ENCODE measurements at places on chromosomes 12 and 14.

DNA sequence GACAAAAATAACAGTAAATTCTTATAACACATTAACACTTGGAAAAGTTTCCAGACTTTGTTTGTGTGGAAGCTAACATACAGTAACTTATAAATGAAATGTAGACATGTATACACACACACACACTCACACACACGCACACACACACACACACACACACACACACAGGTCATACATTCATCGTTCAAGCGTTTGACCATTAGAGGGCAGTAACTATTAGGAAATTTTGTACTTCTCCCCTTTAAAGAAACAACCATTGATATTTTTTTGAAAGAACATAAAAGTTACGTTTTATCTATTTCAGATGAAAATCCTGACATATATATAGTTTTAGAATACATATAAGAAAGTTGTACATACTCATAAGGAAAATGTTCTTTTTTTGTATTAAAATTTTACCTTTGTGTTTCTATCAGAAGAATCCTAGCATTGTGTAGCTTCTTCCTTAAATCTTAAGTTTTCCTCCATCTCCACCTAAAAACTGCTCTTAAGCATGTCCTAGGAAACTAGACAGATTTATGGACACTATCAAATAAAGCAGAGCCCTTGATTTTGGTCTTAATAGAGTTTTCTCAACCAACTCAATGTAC is 29.0 kb downstream of the PTPRQ start:
- peak; percentile 78 for DNase-seq

- peak; percentile 38 for DNase-seq
These were observed 1036.2 kb upstream of the FLRT2 start for GRCh38 chr14:84493779-84494178.

DNA sequence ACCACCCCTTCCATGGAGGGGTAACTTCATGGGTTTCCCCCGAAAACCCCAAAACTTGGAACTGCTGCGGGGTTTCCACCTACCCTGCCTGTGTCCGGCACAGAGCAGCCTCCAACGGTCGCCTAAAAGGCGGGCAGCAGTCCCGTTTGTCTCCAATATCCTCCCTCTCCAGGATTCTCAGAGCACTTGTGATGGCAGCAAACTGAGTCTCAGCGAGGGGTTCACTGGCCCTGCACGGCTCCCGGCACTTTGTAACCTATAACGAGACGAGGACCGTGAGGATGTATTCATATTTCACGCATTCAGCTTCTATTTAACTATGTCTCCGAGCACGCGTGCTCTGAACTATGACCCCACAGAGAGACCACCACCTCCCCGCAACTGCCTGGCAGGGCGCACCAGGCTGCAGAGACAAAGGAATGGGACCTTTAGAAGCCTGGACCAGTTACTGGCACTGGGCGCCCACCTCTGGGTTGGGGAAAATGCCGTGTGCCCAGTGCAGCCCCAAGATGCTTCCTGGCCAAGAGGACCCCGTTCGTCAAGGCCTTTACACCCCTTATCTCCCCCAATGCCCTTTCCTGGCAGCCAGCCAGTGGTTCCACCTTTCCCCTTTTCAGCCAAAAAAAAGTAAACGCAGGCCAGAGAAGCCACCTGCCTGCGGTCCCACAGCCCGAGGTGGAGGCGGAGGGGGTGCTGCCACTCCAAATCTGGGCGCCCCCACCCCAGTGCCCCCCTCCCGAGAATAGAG is 173.1 kb upstream of the RTL1 start:
- no peak for DNase-seq

GRCh38 chr14:85221832-85222231 is 308.1 kb upstream of the FLRT2 start:
- no peak for DNase-seq

- DNase-seq, result no peak
These were observed 9.3 kb upstream of the DLK1 start for GRCh38 chr14:100717386-100717785.

- DNase-seq, result no peak
These were observed 12.0 kb downstream of the DEPDC4 start for GRCh38 chr12:100254876-100255275.

DNA sequence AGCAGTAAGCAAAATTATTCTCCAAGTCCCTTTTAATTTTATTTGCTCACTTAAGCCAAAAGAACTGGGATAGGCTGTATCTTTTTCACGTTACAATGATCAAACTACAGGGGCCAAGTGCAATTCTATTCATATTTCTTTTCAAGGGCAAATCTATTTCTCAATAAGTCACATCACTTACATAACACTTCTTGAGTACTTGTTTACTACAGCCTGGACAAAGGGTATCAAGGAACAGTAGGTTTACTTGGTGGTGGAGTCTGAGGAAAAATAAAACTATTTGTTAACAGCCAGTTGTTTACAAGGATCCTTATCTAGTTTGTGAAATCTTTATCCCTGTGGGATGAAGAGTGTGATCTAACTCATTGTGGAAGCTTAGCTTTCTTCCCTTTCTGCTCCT is 72.1 kb downstream of the PDE3A start:
- DNase-seq, result no peak

DNA sequence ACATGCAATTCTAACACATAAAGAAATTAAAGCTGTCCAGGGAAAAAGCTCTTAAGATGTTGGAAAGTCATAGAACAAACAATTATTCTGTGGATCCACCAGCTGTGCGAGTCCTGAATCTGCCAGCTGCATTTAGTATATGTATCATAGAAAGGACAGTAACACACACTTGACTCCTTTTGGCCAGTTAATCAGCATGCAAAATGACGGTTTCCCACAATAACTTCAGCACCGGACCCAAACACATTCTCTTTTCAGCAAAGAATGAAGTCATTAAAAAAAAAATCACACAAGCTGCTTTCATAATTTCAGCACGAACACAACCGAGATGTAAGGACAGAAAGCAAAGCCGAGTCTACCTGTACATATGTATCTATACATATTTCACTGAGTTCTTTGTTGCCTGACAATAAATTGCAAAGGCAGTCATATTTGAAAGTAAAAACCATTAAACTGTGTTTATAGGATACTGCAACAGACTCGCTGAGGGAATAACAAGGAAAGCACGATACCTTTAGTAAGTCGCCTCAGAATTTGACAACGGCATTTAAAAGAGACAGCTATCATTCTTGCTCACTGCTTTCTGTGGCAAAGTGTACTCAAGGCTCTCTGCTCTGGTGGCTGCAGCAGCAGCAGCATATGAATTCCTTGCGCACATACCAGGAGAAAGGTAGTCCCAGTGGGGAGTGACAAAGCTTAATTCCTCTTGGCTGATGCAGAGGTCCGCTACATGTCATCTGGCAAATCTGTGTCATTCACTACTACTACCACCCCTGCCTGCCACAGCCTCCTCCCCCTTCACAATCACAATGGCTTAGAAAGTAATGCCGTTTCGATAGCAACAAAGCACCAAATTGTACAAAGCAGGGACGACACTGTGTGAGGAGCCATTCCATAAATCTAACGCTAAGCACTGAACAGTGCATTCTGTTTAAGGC is at the start of gene GRIP1:
TSS of gene GRIP1 (minus strand) at position 739 of the 938 bp plus-strand sequence. CDS start at position 567, 172 bp downstream.
- no peak for DNase-seq

- DNase-seq, result no peak
These were observed 112.8 kb downstream of the EGLN3 start for GRCh38 chr14:33837943-33838683.

GRCh38 chr12:66352197-66352596 is 49.9 kb downstream of the HELB start:
- no peak for DNase-seq

DNA sequence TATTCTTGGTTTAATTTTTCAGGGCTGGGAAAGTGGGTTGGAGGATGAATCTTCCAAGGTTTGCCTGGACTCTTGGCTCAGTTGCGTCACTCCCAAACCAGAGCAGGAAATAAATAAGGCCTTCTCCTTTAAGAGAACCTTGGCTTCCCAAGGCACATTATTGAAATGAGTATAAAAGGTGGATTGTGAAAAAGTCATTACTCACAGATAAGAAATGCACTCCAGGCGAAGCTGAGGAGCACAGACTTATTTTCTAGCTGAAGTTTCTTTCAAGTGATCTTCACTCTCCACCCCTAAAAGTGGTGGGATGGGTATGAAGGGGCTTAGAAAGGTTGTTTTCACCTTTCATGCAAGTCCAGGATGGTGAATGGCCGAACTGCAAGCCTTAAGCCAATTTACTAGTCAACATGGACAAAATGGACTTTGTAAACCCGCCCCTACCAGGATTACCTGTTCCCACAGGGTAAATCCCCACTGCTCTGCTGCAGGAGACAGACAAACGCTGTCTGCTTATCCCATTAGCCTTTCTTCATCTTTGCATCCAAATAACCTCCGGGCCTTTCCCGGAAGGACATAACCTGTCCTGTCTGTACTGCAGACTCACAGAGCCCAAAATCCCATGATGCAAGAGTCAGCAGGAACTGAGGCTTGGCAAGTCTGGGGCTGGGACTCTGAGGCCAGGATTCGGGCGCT is 207.6 kb downstream of the BCL11B start:
- no peak for DNase-seq

DNA sequence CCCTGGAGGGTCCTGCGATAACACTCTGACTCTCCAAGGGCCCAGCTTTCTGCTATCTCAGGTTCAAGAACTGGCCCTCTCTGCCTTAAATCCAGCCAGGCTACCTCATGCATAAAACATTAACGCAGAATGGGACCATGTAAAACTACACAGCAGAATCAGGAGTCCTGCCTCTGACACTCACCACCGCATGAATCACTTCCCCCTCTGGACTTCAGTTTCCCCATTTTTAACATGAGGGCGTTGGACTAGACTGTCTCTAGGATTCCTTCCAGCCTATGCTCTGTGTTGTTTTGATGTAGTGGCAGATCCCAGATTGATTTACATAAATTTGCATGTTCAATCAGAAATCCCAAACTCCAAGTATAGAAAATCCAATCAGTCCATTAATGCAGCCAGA is 3.3 kb downstream of the NCKAP5L start:
- peak; percentile 12 for DNase-seq

DNA sequence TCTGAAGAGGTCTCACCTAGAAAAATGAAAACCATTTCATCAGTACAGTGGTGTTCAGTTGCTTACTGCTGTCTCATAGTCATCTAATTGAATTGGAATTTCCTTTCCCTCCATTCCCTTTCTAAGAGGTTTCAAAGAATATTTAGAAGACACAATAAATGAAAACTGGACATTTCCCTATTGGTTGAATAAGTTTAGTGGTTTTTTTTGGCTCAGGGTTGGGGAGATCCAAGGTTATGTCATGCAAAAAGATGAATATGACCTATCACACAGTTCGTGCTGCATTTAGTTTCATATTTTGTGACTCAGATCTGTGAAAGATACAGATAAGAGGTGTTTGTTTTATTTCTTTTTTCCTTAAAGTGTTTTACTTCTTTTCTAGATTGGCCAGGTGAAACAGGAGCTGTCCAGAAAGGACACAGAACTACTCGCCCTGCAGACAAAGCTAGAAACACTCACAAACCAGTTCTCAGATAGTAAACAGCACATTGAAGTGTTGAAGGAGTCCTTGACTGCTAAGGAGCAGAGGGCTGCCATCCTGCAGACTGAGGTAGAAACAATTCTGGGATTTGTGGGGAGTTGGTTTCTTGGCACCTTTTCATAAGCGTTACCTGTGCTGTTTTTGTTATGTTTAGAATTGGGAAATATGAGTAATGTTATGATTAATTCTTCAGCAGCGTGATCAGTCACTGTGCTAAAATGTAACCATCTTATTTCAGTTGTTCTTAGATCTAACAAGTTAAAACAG is 124.6 kb downstream of the ERC1 start:
- no peak for DNase-seq

GRCh38 chr14:56172571-56172971 is 54.4 kb downstream of the PELI2 start:
- peak; percentile 66 for DNase-seq

GRCh38 chr14:22522466-22522957 is 66.5 kb downstream of the DAD1 start:
- DNase-seq, result no peak
